ENCODE measurements at places on chromosomes 2 and 18.

- no peak for DNase-seq
Measured at GRCh38 chr2:181764095-181764963, 84.0 kb upstream of the NEUROD1 start.

- no peak for DNase-seq
Measured at GRCh38 chr2:75290600-75291150, 91.4 kb upstream of the TACR1 start.

DNA sequence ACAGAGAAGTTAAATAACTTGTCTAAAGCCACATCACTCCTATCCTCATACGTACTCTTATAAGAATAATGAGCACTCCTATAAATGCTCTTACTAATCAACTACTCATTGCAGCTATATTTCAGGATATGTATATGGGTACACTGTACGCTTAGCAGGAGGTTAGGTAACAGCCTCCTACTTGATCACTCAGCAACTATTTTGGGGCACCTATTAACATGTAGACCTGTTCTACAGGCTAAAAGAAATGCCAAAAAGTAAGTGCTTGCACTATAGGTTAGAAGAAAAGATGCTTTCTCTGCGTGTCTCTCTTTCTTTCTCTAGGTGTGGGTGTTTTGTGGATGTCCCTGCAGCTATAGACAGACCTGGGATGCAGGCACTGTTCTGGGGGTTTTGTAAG is 83.1 kb downstream of the TMEM182 start:
- DNase-seq: no peak

DNA sequence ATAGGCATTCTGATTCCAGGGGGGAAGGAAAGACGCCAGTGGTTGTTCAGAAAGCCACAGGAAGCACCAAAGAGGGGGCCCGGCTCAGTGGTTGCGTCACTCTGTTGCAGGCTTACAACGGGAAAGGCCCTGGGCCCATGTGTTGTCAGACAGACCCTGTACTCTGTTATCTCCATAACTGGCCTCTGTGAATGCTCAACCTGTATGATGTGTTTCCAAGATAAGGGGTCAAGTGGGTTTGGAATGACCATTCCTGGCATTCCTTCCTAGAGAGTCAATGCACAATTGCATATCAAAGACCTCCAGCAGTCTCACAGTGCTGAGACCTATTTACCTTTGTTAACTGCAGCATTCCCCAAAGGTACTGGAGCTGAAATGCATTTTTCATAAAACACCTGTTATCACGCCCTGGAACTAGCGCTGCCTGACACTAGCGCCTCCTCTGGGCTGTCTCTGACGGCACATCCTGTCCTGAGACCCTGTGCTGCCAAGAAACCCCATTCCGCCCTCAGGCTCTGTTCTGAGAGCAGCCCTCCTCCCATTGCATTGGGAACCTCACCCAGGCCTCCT is 13.2 kb upstream of the LRRFIP1 start:
- DNase-seq: no peak

DNA sequence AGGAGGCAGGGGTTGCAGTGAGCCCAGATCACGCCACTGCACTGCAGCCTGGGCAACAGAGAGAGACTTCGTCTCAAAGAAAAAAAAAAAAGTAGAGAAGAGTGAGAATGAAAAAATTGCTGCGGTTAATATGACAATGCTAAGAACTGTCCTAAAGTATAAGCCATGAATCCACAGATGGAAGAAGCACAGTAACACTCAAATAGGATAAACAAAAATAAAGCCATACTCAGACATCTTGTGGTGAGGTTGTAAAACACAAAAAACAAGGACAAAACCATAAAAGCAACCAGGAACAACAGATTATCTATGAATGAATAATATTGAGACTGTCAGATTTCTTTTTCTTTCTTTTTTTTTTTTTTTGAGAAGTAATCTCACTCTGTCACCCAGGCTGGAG is 23.0 kb downstream of the POLR2D start:
- no peak for DNase-seq

GRCh38 chr2:232889876-232890401 is 19.9 kb downstream of the SNORC start:
- DNase-seq: no peak

GRCh38 chr2:5932556-5933469 is 240.6 kb downstream of the SOX11 start:
- peak; percentile 73 for DNase-seq

Measured in NCI-H524 (cell line).